ENCODE measurements at places on chromosomes 6 and 20.

DNA sequence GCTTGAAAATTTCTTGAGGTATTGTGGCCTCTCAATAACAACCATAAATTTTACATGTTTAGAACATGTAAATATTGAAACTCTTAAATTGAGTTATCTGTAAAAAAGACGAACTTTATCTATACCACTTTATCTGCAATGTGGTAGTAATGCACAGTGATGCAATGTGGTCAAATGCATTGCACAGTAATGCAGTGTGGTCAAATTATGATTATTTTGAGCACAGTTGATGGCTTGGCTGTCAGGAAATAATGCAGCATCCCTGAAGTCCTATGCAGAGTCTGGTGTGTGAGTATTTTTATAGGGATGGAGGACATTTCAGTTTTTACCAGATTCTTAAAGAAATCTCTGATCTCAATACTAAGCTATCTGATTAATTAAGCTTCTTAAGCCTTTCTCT is 5.1 kb downstream of the TTK start:
- DNase-seq: no peak

DNA sequence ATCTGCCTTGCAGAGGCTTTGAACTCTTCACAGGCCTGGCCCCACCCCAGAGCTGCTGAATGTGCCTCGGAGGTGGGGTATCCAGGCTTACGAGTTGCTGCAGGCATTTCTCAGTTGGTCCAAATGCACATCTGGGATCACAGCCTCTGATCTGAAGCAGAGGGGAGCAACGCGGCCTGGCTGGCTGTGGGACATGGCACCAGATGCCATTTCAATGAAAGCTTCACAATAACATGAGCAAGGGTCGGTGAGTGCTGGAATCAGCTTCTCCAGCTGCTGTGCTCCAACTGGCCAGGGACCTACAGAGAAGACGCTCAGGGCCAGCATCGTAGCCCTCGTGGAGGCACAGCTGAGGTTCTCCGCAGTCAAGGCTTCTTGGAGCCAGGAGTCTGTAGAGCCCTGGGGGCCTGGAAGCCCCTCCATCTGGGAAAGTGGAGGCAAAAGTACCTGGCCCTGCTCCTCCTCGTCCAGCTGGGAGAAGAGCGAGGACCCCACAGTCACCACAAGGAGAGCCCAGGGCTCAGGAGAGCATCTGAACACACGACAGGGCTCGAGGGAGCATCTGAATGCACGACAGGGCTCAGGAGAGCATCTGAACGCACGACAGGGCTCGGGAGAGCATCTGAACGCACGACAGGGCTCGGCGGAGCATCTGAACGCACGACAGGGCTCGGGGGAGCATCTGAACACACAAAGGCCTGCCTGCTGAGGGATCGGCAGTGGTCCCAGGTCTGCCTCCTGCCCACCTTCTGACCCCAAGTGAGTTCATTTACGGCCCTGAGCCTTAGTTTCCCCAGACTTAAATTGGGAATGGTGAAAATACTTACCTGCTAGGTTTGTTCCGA is 165.2 kb downstream of the DLL1 start:
- no peak for DNase-seq

GRCh38 chr6:24667378-24667803 is 514 bp downstream of the ACOT13 start:
- peak; percentile 15 for DNase-seq

DNA sequence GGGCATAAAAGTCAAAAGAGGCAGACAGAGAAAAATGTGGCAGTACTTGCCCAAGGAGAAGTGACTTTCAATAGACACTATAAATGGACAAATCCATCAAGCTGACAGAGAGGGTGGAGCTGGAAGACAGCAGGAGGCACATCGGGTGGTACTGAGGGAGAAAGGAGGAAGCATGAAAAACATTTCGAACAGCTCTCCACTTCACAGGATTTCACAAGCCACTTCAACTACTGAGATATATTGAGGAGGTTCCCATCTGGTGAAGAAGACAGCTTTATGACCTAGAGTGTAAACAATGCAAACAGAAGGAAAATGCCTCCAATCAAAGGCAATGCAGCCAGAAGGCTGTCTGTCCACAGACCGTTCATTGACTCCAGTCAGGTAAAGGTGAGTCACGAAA is 259.4 kb upstream of the ECI2 start:
- no peak for DNase-seq

DNA sequence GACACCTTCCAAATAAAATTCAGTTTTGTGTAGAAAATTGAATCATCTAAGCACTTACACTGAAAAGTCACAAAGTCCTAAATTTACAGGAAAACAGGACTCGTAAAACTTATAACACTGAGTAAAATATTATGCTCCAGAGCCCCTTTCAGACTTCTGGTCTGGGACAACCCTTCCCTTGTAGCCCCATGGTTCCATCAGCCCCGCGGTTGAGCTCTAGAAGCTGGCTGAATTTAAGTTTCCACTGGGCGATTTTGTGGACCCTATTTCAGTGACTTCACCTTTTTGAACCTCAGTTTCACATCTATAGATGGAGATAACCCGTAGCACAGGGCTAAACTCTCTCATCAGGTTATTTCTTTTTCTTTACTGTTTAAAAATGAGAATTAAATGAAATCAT is 117.7 kb upstream of the BACH2 start:
- DNase-seq: no peak

DNA sequence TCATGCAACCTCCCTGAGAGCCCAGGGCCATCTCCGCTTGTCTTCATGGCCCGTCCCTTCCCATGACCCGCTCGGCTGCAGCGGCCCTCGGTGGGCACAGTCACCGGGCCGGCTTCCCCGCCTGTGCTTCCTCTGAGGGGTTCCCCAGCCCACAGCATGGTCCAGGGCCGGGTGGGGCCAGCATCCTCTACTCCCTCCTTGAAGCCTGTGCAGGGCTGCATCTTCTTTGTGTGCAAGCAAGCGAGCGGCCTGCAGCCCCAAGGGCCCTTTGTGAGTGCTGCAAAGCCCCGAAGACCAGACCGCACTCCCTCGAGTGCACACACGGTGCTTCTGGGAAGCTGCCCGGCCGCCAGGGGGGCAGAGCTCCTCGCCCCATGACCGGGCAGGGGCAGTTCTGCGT is 265.8 kb downstream of the TAF4 start:
- DNase-seq: no peak

DNA sequence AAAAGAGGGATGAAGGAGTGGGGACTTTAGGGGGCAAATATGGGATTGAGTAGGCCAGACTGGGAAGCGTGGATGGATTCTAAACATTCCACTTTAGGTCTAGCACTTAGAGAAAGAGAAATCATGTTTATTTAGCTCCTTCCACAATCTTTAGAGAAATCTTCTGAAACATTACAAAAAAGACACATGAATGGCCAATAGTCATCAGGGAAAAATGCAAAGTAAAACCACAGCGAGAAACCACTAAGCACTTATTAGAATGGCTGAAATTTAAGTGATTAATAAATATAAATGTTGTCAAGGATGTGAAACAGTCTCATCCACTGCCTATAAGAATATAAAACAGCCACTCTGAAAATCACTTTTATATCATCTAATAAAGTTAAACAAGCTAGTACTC is 46.9 kb downstream of the HLA-A start:
- no peak for DNase-seq

DNA sequence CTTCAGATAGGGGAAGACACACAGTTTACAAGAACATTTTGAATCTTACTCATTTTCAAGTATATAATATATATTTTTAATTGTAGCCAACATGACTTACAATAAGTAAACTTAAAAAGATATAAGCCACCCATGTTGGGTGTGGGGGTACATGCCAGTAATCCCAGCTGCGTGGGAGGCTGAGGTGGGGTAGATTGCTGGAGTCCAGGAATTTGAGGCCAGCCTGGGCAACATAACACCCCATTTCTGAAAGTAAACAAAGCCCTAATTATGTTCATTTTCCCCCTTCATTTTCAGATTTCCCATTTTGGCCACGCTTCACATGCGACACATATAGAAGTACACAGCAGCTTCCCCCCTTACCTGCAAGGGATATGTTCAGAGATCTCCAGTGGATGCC is 30.5 kb downstream of the SERPINB6 start:
- DNase-seq: no peak
